ENCODE measurements at places on chromosomes 3 and 15.
A peak's percentile ranks its signal among the peaks of the same experiment; 100 is the strongest.

- no peak for DNase-seq
Observed at GRCh38 chr3:89113893-89114840, 6.7 kb downstream of the EPHA3 start.

DNA sequence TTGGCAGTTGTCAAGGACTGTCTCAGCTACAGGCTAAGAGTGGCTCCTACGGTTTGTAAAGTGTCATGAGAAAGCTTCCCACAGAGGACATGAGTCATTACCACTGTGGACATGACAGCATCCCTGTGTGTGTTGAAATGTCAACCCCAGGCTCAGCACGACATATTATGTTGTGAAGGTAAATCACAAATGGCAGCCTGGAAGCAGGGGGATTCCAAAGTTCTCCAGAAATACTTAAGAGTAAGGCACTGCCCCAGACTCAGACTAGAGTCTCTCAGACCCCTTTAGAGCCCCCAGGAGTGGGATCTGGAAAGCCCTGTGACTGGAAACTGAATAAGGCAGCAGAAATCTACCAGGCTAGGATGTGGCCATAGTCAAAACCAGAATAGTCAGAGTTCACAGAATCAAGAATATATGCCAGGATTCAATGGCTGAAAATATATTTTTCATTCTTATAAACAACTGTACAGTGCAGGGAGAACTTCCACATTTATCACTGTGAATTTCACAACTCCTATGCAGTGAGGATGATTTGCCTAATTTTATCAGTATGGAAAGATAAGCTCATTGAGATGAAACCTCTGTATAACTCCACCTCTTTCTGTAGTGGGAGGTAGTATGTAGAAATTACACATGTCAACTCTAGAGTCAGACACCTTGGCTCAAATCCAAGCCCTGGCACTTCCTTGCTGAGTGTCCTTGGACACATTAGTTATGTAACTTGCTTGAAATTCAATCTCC, 237.1 kb upstream of the CFAP20DC start:
- DNase-seq, result peak; percentile 10

DNA sequence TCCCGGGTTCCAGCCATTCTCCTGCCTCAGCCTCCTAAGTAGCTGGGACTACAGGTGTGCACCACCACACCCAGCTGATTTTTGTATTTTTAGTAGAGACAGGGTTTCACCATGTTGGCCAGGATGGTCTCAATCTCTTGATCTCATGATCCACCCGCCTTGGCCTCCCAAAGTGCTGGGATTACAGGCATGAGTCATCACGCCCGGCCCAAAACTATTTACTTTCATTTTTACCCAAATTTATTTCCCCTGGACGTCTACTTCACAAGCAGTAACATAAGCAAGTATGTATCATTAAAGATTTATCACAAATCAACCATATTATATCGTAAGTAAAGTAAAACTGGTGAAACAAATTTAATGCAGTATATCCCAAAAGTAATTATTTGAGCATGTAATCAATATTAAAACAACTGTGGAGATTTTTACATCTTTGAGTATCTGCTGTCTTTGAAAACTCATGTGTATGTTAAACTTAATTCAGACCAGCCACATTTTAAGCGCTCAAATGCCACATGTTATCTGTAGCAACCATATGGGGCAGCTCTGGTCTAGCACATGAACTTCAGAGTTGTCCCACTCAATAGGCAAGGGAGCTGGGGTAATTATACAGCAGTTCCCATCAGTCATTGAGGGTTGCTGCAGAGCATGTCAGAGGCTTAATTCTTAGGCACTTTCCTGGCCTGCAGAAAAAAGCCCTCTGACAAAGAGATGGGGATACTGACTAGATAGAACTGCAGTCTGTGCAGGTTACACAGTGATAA, 185.7 kb upstream of the CTDSPL start:
- DNase-seq, result no peak

DNA sequence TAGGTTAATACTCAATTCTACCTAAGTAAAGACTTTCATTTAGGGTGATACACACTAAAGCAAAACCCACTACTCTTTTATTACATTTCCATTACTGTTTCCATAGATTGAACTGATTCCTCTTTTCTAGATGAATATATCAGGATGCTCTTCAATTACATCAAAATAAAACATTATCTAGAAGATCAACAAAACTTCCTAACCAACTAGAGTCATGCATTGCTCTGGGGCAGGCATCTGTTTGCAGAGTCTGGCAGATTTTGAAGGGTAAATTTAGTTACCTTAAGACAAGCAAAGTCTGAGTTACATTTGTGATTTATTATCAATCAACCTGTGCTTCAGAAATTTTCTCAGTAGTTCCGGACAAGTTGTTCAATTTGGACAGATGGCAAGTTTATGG, 117.1 kb downstream of the NEK11 start:
- no peak for DNase-seq

DNA sequence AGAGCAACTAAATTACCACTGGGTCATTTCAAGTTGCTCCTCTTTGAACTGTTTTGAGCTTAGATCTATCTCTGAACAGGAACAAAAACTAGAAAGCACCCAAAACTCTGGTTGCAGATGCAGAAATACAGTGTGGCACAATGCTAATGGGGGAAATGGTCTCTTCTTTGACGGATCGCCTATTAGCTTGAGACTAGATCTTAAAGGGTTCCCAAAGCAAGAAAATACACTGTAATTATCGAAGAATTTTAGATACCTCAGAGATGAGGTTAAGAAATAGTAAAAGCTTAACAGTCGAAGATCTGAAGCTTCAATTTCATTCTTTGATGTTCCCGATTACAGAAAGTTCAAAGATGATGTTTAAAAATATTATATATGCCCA, 818 bp downstream of the PPP1R2 start:
- no peak for DNase-seq

- DNase-seq, result no peak
Observed at GRCh38 chr3:128056258-128056657, 4.0 kb downstream of the SEC61A1 start.

GRCh38 chr15:68634122-68634482, 55.3 kb downstream of the CORO2B start:
- no peak for DNase-seq

GRCh38 chr3:197501879-197502620, 53.7 kb downstream of the BDH1 start:
- peak; percentile 27 for DNase-seq

GRCh38 chr3:5006755-5007202, 27.5 kb downstream of the BHLHE40 start:
- peak; percentile 69 for DNase-seq

GRCh38 chr15:101368086-101368780, 73.2 kb upstream of the SNRPA1 start:
- no peak for DNase-seq

- no peak for DNase-seq
Observed at GRCh38 chr3:103977417-103977816, 1389.3 kb upstream of the ALCAM start.

- no peak for DNase-seq
Observed at GRCh38 chr3:59171491-59171890, 121.7 kb upstream of the CFAP20DC start.

DNA sequence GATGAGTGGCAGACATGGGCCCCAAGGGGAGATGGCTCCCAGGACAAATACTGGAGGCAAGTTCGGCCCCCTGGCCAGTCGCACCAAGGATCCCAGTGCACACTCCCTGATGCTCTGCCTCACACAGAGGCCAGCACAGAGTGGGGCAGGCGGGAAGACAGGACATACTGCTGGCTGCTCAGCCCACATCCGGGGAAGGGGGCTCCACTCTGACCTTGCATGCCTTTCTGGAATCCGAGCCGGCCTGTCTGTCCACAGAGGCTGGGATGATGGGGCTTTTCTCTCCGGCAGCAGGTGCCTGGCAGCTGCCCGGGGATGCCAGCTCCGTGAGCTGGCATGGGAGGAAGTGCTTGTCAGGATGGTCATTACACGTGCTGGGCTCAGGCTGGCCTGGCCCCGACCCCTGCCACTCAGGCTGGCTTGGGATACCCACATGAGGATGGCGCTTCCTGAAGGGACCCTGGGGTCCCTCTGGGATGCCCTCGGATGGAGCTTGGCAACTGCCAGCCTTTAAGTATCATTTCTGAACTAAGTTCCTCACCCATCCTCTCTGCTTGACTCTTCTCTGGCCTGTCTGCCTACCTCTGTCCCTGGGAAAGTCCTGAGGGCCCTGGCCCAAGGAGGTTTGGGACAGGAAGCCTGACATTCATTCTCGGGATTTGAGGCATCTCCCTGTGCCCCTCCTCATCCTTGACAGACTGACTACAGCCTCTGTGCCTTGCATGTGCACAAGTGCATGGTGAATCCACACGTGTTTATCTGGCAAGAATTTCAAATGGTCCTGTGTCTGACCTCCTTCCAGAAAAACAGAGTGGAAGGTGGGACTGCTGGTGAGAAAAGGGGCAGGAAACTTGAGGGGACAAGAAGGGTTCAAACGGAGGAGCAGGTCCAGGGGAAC, 46.5 kb downstream of the EXOG start:
- no peak for DNase-seq

DNA sequence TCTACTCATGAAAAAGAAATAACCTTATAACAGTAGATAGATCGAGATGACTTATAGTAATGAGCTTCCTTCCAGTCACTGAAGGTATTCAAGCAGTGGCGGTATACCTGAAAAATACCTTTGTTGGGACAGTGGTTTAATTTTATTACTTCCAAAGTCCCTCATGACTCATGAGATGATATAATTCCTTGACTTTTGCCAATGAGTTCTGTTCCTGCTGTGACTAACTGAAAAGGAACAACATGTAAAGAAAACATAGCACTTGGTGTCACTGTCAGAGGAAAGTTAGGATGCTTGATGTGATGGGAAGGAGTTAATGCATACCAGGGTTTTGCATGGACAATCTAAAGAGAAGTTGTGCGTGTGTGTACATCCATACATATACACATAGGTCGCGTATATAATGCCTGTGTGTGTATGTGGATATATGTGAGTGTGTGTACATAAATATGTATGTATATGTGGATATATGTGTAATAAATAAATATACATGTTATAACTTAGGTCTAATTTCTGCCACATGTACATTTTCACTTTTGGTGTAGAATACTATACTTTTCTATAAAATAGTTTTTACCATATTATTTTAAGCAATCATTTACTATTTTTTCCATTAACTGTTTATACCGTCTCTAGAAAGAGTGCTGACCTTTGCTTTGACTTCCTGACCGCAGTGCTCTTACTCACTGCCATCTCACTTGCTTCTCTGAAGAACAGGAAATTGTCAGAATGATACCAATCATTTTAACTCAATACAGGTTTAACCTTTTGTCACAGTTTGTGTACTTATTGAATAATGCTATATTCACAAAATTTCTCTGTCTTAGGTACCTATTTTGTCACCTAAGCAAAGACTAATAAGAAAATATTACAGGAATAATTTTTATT, 12.6 kb upstream of the PAK2 start:
- DNase-seq, result no peak

DNA sequence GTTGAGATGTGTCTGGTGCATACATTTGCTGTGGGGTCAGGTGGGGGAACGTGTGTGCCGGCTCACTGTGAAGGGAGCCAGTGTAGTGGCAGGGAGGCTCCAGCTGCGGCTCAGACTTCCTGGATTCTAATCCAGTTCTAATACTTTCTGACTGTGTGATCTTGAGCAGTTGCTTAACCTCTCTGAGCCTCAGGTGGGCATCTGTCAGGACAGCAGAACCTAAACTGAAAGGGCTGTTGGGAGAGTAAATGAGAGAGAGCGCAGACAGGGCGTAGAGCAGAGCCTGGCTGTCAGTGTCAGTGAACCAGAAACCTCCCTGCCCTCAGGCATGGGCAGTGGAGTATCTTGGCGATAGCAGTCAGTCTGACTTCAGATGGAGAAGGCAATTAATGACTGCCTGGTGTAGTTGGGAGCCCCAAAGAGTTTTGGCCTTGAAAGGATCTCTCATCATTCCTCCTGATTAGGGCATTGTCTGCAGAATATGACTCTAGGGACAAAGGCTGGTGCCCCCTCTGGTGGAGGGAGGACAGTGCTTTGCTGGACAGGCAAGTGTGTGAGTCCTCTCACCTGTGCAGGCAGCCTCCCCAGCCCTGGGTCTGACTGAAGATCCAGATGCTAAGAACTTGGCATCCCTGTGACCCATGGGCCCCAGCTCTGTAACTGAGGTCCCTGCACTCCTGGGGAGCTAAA, 9.6 kb downstream of the KBTBD13 start:
- no peak for DNase-seq

- no peak for DNase-seq
Observed at GRCh38 chr15:61130950-61131942, 97.9 kb downstream of the RORA start.

GRCh38 chr3:24763393-24763792, 268.7 kb upstream of the THRB start:
- DNase-seq, result no peak

GRCh38 chr3:127949446-127950055, 34.5 kb downstream of the KBTBD12 start:
- DNase-seq, result no peak

DNA sequence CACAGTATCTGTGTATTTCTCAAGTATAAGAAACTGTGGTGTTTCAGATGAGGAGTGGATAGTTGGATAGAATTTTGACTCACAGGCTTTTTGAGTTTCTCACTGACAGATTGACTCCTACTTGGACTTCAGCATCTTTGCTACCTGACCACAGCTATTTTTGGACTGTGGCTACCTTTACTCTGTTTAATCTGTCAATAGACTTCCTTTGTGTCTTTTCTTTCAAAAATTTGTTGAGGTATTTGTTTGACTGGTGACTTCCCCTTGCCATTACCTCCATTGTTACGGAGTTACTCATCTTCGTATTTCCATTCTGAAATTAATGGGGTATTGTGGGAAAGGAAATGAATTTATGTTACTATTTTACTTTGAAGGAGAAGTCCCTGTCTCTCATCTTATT, 123.8 kb downstream of the AGBL1 start:
- no peak for DNase-seq

- DNase-seq, result no peak
Observed at GRCh38 chr3:183313764-183314163, 60.7 kb downstream of the B3GNT5 start.

GRCh38 chr15:88708655-88709054, 69.8 kb downstream of the ISG20 start:
- DNase-seq, result no peak

DNA sequence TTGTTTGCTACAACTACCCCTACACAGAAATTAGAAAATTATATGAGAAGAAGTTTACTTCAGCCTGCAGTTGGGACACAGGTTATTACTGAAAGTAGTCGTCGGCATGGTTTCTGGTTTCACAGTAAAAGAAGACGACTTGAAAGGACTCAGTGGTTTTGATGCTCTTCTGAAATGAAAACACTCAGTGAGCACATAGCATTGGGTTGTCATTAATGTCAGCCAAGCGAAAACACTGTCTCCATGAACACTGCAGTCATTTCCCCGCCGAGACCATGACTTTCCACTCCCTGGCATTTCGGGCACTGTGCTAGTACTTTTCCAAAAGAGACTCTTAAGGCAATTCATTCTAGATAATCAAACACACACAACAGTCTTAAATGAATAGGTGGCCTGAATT, 69.2 kb upstream of the ICE2 start:
- DNase-seq, result peak; percentile 41

- no peak for DNase-seq
Observed at GRCh38 chr15:38086611-38087010, 152.2 kb downstream of the TMCO5A start.

DNA sequence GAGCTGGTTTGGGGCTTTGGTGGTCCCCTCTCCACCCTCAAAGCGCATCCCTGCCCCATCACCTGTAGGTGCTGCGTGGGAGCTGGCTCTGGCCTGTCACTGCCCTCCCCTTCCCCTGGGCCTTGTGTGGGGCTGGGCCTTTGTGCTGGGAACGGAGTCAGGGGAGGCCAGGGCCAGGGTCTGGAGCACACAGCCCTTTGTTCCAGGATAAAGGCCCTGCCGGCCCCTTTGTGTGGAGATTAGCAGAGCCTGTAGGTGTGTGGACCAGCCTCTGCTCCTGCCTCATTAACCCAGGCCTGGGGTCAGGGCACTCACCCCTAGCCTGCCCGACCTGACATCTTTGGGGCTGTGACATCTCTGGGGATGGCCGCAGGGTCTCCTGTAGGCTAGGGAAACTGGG, 8.9 kb downstream of the EPHB3 start:
- no peak for DNase-seq
